ENCODE measurements at places on chromosomes 6 and 20. TPM values are rescaled to one million over a fixed set of nuclear protein-coding genes. Genes with fewer than 3 reads are reported as not detected.

The COL11A2 gene
- total RNA-seq: 1.5 TPM

- H3K27ac ChIP-seq: peak overlapping the region; percentile 61
- peak overlapping the region; percentile 89 for H3K4me3 ChIP-seq
- H3K27me3 ChIP-seq: no peaks in the 10 kb centered on the region
- DNase-seq: peak; percentile 89
- H3K4me1 ChIP-seq: peaks cover 14% of the 10 kb centered on the region
- peaks cover 30% of the 10 kb centered on the region for H3K36me3 ChIP-seq
Observed at GRCh38 chr6:12012558-12013306, 620 bp downstream of the HIVEP1 start.

DNA sequence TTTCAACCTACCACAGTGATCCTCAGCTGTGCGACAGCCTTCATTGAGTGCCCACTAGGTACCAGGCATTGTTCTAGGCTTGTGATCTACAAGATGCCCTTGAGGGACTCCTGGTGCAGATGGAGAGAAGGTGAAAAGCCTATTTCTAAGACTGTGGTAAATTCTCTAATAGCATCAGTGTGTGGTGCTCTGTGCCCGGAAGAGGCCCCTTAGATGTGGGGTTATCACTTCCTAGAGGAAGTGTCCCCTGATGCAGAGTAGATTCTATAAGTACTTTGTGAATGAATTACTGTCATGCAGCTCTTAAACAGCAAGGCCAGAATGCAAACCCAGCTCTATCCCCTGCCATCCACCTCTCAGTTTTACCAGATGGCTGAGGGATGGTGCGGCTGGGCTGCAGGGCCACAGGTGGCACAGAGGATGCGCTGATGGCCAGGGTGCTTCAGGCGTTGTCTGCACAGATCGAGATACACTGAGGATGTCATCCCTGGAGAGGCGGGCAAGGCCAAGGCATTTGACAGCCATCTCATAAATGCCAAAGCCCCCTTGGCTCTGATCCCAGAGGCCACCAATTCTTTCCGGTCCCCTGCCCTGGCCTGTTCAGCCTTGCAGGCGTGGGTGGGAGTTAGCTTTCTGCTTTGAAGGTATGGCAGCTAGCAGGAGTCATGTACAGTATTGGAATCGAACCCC lies 96.7 kb downstream of the TOX2 start:
- H3K36me3 ChIP-seq: no peaks in the 10 kb centered on the region
- no peaks in the 10 kb centered on the region for H3K27me3 ChIP-seq
- DNase-seq: no peak

DNA sequence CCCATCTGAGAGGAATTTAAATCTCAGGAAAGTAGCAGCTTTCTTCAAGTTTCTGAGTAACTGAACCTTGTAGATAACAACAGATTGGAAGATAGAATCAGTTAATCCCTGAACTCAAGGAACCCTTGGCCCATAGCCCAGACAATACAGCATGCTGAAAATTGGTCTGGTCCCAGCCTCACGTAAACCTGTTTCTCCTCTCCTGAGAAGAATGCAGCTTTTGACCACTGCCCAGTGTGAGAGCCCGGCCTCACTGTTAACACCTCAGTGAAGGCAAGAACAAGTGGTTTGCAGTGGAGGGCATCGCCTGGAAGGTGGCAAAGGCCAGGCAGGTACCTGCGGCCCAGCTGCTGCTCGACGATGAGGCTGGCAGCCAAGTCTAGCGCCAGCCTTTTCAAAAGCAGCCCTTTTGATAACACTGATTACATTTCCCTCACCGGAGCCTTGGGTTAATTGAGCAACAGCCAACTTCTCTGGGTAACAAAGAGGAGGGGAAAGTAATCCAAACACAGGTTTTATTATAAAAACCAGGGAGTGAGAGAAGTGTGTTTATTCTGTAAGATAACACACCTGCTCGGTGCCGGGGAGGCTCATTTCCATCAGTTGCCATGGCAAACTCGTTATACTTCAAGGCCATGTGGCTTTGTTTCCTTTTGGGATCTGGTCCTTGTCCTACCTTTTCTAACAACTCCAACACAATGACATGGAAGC lies 54.0 kb downstream of the TRAF3IP2 start:
- DNase-seq: no peak
- peaks cover 38% of the 10 kb centered on the region for H3K4me1 ChIP-seq
- H3K36me3 ChIP-seq: peaks cover 23% of the 10 kb centered on the region
- H3K27me3 ChIP-seq: no peaks in the 10 kb centered on the region
- H3K4me3 ChIP-seq: peak overlapping the region; percentile 28

- H3K27me3 ChIP-seq: no peaks in the 10 kb centered on the region
- no peaks in the 10 kb centered on the region for H3K4me1 ChIP-seq
Observed at GRCh38 chr6:3193102-3193849, 34.2 kb downstream of the TUBB2B start.

DNA sequence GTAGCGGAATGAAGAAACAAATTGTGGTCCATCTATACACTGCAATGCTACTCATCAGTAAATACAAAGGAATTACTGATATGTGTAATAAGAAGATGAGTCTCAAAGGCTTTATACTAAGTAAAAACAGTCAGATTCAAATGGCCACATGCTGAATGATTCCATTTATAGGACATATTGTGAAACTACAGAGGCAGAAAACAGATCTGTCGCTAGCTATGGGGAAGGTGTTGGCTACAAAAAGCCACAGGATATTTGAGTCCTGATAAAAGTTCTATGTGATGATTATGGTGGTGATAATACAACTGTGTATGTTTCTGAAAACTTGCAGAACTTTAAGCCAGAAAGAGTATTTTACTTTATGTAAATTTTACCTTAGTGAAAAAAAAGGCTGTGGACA lies 313.2 kb downstream of the HDGFL1 start:
- H3K4me1 ChIP-seq: peaks cover 16% of the 10 kb centered on the region
- H3K27ac ChIP-seq: no peak overlapping the region
- no peaks in the 10 kb centered on the region for H3K27me3 ChIP-seq

DNA sequence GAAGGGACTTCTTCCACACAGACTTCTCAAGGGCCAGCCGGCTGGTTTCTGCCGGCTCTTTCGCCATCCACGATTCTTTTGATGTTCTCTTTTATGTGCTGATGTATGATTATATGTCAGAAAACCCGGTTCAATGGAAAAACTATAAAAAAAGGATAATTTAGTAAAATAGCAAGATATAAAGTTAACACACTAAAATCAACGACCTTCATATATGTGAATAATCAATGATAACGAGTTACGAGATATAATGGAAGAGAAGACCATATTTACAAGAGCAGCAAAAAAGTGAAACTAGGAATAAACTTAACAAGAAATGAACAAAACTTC lies 540 bp upstream of the ZSCAN12 start:
- peak overlapping the region; percentile 85 for H3K27ac ChIP-seq
- H3K27me3 ChIP-seq: no peaks in the 10 kb centered on the region
- peaks cover 36% of the 10 kb centered on the region for H3K4me1 ChIP-seq
- peaks cover 17% of the 10 kb centered on the region for H3K36me3 ChIP-seq
- H3K4me3 ChIP-seq: peak overlapping the region; percentile 81
- no peak for DNase-seq

GRCh38 chr6:112190164-112190563 lies 64.2 kb downstream of the LAMA4 start:
- H3K27me3 ChIP-seq: no peaks in the 10 kb centered on the region
- DNase-seq: no peak
- H3K4me1 ChIP-seq: peaks cover 9% of the 10 kb centered on the region
- no peaks in the 10 kb centered on the region for H3K36me3 ChIP-seq

The HLA-DOA gene
- total RNA-seq: not detected

DNA sequence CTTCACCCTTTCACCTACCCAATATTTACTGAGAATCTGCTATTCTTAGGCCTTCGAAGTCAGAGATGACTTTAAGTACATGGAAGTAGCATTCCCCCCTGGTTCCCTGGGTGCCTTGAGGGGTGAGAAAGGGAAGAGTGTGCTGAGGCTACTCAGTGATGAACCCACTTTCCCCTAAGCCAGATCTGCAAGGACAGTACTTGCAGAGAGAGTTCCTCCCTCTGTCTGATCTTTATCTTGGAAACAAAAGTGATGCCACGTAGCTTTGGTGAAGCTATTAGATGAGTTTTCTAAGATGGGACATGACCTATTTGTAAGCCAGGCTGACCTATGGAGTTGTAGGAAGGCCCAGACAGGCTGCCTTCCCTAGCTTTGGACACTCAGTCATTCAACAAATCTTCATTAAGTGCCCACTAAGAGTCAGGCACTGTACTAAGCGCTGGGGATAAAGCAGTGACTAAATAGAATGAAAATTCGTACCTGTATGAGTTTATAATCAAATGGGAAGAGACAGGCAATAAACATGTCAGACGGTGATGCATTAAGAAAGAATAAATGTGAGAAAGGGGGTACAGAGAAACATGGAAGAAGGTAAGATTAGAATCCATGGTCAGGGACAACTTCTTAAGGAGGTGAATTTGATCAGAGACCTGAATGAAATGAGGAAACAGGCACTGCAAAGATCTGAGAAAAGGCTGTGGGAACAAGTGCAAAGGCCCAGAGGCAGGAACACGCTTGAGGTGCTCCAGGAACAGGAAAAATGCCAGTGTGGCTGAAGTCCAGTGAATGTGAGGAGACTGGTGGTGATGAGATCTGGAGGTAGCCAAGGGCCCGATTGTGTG lies 42.2 kb downstream of the BCL2L1 start:
- H3K4me1 ChIP-seq: peaks cover 61% of the 10 kb centered on the region
- peak overlapping the region; percentile 66 for H3K27ac ChIP-seq
- no peaks in the 10 kb centered on the region for H3K27me3 ChIP-seq
- H3K36me3 ChIP-seq: peaks cover 54% of the 10 kb centered on the region

DNA sequence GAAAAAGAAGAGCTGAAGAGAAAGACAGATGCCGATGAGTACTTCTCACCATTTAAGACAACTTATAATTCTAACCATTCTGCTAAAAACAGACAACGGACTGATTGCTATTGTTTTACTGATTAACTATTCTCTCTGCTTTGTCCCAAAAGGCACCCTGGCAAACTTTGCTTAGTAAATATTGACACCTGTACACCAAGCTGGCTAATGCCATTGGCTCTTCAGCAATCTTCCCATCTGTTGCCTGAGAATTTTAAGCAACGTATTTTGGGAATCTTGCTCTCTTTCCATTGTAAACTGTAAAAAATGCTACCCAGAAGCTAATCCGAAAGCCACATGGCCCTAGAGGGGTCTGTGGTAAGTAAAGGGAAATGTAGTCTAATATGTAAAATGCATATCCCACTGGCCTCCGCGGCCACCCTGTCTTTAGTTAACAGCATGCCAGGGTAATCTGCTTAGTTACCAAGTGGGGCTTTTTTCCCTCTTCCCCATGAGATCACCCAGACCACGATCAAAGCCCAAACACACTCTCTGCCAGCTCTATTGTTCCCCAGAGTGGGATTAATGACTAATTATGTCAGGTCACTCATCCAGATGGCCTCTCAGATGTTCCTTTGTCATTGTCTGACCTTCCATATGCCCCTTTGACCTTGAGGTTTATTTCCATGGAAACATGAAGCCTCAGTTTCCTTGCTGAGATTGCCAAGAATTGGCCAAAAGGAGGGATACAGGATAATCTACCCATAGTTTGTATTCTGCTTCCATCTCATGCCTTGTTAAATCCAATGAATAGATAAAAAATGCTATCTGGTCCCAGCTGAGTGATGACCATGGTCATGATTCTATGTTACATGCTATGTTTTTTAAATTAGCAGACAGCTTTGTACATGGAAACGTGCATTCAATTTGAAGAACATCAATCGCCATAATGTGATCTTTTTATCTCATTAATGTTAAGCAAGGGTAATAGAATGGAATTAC lies 216.4 kb upstream of the MCHR2 start:
- no peaks in the 10 kb centered on the region for H3K36me3 ChIP-seq
- no peak for DNase-seq
- H3K4me1 ChIP-seq: no peaks in the 10 kb centered on the region
- H3K27ac ChIP-seq: no peak overlapping the region
- no peaks in the 10 kb centered on the region for H3K27me3 ChIP-seq

DNA sequence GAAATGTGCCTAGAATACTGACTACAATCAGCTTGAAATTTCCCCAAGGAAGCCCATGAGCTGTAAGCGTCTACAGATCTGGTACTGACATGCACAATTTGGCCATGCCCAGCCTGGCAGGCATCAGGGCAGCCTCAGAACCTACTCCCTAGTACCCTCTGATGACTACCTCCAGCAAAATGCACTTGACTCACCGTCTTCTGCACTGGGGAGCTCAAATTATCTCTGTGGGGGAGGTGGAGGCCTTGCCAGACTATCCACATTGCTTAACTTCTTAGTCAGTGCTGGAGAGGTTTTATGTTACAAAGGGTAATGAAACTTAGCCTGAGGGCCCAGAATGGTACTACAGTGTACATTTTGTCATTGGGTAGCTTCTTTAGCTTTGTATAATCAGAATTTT lies 126.0 kb upstream of the ADGRF1 start:
- H3K4me1 ChIP-seq: peaks cover 37% of the 10 kb centered on the region
- peak; percentile 99 for DNase-seq
- peak overlapping the region; percentile 74 for H3K27ac ChIP-seq
- peak overlapping the region; percentile 33 for H3K4me3 ChIP-seq
- no peaks in the 10 kb centered on the region for H3K36me3 ChIP-seq
- H3K27me3 ChIP-seq: no peaks in the 10 kb centered on the region

DNA sequence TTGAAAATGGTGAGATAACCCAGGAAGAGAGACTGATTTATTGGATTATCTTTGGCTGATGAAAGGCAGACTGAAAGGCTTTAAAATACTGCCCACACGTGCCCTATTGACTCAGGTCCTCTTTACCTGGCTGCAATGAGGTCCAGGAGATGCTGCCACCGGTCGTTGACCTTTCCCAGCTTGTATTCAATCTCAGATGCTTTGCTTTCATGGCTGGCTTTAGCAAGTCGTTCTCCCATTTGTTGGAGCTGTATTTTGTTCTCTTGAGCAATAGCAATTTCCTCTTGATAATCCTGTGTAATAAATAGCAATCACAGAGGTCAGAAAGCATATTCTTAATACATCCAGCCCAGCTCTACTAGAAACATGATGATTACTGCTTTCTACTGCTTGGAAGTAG lies 368.8 kb downstream of the ESR1 start:
- H3K4me1 ChIP-seq: no peaks in the 10 kb centered on the region
- H3K27me3 ChIP-seq: no peaks in the 10 kb centered on the region
- DNase-seq: no peak
- H3K4me3 ChIP-seq: no peak overlapping the region
- H3K27ac ChIP-seq: no peak overlapping the region
- H3K36me3 ChIP-seq: peaks cover 13% of the 10 kb centered on the region

- H3K27ac ChIP-seq: no peak overlapping the region
- no peaks in the 10 kb centered on the region for H3K27me3 ChIP-seq
- H3K4me3 ChIP-seq: no peak overlapping the region
- H3K36me3 ChIP-seq: no peaks in the 10 kb centered on the region
Observed at GRCh38 chr6:20220359-20220758, 8.1 kb upstream of the MBOAT1 start.

DNA sequence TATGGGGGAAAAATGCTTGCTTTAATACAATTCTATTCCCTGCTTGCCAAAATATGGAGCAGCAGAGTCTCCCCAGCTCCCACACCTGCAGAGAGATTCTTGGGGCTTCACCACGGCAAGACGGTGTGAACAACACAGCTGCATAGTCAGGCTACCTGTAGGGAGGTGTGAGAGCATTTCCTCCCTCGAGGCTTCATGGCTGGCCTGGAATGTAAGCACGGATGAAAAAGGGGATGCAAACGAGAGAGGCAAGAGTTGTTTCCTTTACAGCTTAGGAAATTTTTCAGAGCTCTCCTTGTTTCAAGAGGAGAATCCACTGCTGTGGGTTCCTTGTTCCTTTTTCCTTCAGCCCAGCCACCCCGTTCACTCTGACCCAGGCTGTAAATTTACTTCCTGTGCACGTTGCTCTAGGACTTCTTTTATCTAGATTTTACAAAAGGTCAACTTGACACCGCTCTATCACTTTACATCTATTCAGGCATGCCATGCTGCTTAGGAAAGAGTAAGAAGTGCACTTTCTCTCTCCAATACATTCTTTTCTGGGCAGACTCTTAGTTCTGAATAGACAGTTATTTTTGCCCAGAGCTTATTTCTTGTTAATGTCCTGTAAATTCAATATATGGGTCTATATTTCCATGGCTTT lies 197.1 kb downstream of the KHDC1L start:
- DNase-seq: no peak
- H3K4me3 ChIP-seq: no peak overlapping the region
- H3K27ac ChIP-seq: no peak overlapping the region
- no peaks in the 10 kb centered on the region for H3K27me3 ChIP-seq
- H3K4me1 ChIP-seq: peaks cover 14% of the 10 kb centered on the region
